Naive thymus-derived CD8-positive, alpha-beta T cell (primary cell): ENCODE measurements at places on chromosomes 16 and 17.
A peak's percentile ranks its signal among the peaks of the same experiment; 100 is the strongest.

GRCh38 chr17:55577687-55578086 is 66.4 kb upstream of the SMIM36 start:
- no peak overlapping the region for H3K4me3 ChIP-seq
- DNase-seq, result no peak
- no peak overlapping the region for H3K27ac ChIP-seq
- no peaks in the 10 kb centered on the region for H3K4me1 ChIP-seq

DNA sequence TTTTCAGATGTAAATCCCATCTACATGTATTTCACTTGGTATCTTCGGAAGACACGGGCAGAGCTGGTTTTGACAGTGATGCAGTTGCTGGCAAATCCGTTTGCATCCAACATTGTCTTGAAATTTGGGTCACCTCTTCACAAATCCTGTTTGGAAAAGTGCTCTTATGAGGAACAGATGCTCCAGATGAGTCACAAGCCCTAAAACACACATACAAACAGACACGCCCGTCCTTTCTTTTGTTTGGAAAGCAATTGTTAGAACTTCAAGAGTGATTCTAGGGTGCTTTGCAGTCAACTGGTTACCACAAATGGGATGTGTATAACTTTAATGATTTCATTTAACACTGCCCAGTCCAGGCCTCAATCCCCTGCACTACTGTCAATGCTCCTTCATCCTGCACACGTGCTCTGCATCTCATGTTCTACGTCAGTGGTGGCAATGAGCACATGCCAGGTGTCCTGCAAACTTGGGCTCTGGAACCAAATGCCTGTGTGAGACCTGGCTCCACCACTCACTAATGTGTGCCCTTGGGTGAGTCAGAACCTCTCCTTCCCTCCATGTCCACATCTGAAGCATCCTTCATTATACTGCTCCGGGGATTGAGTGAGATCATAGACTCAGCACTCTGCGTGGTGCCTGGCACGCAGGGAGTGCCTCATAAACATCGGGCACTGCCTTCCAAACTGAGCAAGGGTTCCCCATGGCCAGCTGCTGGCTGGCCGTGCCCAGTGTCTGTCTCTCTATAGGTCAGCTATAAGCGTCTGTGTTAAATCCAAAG is 19.3 kb upstream of the FOXF1 start:
- H3K36me3 ChIP-seq, result no peaks in the 10 kb centered on the region
- peaks cover 32% of the 10 kb centered on the region for H3K27me3 ChIP-seq
- no peak overlapping the region for H3K27ac ChIP-seq
- H3K4me1 ChIP-seq, result no peaks in the 10 kb centered on the region
- no peak overlapping the region for H3K4me3 ChIP-seq

GRCh38 chr16:4523686-4524085 is 14.9 kb downstream of the CDIP1 start:
- no peak overlapping the region for H3K4me3 ChIP-seq
- no peak for DNase-seq
- no peaks in the 10 kb centered on the region for H3K36me3 ChIP-seq
- H3K27ac ChIP-seq, result peak overlapping the region; percentile 48
- no peaks in the 10 kb centered on the region for H3K27me3 ChIP-seq

GRCh38 chr16:66346221-66346620 is 20.3 kb upstream of the CDH5 start:
- peaks cover 49% of the 10 kb centered on the region for H3K27me3 ChIP-seq
- no peak overlapping the region for H3K4me3 ChIP-seq
- H3K4me1 ChIP-seq, result no peaks in the 10 kb centered on the region
- no peak overlapping the region for H3K27ac ChIP-seq
- DNase-seq, result no peak

DNA sequence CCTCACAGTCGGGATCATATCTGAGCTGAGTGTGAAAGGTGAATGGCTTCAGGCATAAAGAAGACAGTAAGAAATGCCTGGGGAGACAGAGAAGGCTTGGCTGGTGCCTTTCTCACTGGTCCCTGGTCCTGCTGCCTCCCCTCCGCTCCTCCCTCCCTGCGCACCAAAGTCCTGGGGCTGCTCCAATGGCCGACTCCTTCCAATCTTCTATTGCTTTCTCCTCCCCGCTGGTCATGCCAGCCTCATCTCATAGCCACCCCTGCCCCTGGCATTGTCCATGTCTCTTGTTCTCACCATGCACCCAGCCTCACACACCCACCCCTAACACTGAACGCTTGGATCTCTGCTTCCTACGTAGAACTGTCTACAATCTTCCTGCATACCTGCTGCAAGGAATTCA is 18.0 kb downstream of the TLE7 start:
- no peaks in the 10 kb centered on the region for H3K36me3 ChIP-seq
- no peak overlapping the region for H3K4me3 ChIP-seq
- peak overlapping the region; percentile 77 for H3K27ac ChIP-seq

- no peaks in the 10 kb centered on the region for H3K27me3 ChIP-seq
- H3K27ac ChIP-seq, result peak overlapping the region; percentile 98
- DNase-seq, result peak; percentile 89
These were observed 12.9 kb upstream of the SEC14L1 start for GRCh38 chr17:77127735-77128361.
